CD4-positive, alpha-beta T cell treated with Interleukin-6 at 100 ng/mL for 8 hours (primary cell): ENCODE measurements at places on chromosomes 7 and 10.
A peak's percentile ranks its signal among the peaks of the same experiment; 100 is the strongest.

DNA sequence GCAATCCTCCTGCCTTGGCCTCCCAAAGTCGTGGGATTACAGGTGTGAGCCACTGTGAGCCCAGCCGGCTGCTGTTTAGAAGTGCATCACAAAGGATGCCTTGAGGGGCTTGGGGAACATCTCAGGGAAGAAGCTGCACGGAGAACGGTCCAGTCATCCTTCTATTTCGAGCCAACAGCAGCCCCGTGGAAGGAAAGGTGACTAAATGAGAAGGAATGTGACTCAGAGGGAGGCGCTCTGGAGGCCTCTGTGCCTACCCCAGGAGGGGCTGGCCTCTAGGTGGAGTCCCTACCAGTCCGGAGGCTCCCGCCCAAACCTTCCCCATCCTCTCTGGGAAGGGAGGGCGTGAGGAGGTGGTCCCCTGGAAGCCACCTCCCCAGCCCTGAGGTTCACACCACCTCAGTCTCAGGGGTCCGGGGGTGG is 76.2 kb downstream of the CTBP2 start:
- no peak for DNase-seq

GRCh38 chr7:16803125-16803524 is 1.7 kb downstream of the AGR2 start:
- DNase-seq: no peak

DNA sequence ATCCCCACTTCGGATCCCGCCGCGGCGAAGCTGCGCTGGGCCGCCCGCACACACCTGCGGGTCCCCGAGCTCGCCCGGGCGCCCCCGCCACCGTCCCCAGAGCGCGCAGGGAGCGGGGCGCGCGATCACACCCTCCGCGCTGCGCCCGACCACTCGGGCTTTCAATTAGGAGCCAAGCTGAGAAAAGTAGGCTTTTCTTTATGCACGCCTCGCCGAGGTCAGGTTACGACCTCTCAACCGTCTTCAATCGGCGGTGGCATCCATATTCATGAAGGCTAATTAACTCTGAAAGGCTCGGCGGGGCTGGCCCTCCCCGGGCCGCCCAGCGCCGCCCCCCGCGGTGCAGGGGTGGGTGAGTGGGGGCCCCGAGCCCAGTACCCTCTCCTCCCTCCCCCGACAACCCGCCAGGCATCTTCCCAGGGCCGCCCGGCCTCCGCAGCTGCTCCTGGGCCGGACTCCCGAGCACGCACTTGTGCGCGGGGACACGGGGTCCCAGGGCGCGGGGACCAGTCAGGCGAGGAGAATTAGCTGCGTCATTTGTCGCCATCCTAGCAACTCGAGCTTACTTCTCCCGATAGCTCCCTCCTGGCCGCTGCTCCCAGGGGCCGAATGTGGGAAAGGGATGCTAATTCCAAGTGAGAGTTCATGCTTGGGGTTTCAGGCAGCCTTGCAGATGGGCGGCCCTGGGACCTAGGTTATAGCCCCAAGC is 155.5 kb upstream of the LYZL2 start:
- peak; percentile 9 for DNase-seq

DNA sequence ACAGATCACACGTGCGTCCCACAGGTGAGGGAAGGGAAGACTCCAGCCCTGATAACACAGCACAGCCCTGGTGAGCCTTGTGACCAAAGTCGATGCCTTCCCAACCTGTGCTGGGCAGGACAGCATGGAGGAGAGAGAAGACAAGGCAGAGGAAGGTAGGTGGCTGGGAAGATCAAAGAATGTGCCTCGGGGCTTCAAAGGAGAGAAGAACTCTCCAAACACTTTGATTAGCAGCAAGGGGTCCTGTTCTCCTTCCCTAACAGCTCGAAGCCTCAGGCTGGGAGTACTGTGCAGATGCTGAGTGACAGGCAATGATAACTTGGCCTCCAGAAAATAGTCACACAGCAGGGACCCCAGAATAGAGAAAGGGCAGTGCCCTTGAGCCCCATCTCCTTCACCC is 288.5 kb downstream of the TCERG1L start:
- DNase-seq: no peak

DNA sequence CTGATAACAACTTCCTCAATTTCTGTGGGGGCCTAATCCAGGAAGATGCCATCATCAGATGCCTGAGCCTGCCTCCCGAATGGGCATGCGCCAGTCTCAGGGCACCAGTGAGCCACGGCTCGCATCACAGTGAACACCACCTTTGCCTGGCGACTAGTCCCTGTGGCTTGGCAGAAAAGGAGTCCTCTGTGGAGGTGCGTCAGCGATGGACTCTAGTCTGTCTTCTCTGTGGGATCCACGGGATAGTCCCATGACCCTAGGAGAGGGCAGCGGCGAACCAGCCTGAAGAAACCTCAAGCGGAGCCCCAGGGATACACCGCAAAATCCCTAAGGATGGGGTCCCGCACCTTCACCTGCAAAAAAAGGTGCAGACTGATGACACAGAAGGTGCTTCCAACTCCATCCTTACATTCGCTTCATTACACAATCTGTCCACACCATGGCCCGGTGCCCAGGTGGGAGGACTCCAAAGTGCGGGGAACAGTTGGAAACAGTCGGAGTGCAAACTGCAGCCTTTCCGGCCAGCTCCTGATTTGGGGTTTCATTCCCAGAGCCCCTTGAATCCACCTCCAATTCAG is 35.1 kb upstream of the ZNF273 start:
- no peak for DNase-seq

GRCh38 chr10:44921061-44921460 is 9.9 kb downstream of the TMEM72 start:
- DNase-seq: no peak
